D341Med (cell line): ENCODE measurements at places on chromosomes 2 and 18.

DNA sequence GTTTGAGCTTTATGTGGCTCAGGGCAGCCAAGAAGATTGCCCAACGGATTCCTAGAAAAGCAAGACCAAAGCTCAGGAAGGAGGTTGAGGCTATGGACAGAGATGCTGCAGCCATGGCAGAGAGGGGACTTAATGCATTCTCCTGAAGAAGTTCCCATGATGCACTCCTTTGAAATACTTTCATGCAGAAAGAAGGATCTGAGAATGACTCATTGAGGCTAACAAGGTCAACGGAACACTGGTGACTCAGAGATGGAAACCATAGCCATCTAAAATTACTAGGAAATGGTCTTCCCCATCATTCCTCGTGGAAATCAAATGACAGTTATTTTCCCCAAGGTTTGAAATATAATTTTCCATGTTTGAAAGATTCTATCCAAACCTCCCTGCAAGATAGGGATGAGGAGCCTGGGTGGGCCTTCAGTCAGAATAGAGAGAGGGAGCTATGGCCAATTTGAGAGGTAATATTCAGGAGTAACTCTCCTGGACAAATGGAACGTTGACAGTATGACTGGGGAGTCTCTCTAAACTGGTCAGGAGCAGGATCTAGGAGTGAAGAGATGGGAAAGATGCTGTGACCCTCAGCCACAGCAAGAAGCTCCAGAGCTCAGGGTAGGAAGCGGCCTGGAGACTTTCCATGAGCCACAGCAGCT is 63.0 kb downstream of the REEP1 start:
- no peak for DNase-seq

DNA sequence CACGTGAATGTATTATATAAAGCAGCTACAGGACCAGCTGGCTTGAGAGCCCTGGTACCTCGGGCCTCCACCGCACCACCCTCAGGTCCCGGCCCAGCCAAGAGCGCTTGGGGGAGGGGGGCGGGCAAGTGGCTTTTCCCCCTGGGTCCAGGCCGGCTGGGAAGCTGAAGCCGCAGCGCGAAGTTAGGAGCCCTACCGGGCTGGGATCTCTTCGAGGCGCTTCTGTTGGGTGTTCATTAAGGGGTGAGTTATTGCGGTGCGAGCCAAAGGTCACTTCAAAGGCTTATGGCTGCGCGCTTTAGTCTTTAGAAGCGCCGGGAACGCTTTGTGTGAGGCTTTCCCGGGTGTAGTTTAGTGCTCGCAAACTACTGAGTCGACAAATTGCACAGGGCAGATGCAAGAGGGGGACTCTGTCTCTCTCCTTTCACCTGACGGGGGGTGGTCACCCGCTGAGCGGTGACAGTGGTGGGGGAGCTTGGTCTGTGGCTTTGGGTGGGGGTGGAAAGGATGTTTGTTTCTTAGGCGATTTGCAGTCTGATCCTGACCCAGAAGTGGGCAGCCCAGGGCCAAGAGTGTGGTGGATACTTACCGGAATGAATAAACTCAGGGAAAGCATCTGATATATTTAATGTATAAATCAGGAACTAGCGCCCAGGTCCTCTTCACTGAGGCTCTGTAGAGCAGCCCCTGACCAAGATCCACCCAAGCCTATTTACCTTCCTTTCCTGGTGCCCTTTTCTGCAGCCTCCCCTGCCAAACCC is 6.0 kb downstream of the HOXD3 start:
- DNase-seq: no peak

- DNase-seq: no peak
Measured at GRCh38 chr18:51941999-51942398, 398.0 kb upstream of the DCC start.

DNA sequence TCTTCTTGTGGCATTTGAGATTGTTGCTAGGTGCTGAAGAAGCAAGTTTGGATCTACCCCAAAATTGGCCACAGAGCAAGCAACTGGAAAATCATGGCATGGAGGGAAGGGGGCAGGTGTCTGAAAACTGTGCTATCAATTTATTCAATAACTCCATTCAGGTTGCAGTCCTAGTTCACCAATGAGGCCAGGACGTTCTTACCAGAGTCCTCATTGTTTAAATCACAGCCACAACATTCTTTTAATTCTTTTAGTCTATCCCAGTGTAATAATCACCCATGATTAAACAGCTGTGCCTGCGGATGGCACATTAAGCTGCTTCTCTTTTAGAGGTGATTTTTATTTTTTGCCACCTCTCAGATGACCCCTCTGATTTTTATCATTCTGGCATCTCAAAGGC is 103.5 kb downstream of the ANKRD44 start:
- DNase-seq: no peak

DNA sequence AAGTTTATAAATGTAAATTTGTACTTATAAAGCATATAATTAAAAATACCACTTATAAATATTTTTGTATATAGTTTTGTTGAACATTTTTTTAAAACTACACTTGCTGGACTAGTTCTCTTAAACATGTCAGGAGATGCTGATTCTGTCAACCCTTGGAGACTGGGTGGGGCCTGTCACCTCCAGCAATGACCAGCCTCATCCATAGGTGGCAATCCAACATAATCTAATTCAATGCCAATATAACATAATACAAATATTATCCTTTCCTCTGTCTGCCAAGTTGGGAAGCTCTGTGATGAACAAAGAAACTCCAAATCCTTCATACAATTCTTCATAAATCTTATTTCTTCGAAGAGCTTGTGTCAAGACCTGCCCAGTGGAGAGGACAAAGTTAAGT is 140.4 kb downstream of the RBMS1 start:
- DNase-seq: peak; percentile 36

DNA sequence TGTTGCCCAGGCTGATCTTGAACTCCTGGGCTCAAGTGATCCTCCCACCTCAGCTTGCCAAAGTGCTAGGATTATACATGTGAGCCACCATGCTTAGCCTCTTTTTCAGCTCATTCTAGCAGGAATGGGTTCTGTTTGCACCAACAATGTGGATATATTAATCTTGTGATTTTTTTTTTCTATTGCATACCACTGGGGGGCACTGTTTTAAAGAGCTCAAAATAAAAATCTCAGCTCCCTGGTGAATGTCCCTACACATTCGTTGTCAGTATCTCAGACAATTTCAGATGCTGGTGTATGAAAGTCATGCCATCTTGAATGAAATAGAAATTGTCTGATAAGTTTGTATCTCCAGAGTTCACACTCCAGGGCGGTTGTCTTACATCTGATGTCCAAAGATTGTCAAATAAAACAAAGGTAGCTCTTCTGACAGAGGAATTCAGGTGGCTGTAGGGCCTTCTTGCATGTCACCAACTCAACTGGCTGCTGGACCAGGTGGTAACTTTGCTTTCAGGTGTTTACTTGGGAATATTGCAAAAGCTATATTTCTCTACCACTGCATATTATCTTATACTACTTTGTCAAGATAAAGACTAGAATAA is 3.1 kb upstream of the MATN3 start:
- DNase-seq: peak; percentile 58
